AG08396 (cell line): ENCODE measurements at places on chromosomes 16 and 17.

- DNase-seq: no peak
Observed at GRCh38 chr16:82773018-82773417, 146.2 kb downstream of the CDH13 start.

GRCh38 chr17:34001246-34001645 is 253.8 kb upstream of the CCL2 start:
- DNase-seq: no peak

- no peak for DNase-seq
Observed at GRCh38 chr16:48575471-48576050, 34.4 kb downstream of the N4BP1 start.

DNA sequence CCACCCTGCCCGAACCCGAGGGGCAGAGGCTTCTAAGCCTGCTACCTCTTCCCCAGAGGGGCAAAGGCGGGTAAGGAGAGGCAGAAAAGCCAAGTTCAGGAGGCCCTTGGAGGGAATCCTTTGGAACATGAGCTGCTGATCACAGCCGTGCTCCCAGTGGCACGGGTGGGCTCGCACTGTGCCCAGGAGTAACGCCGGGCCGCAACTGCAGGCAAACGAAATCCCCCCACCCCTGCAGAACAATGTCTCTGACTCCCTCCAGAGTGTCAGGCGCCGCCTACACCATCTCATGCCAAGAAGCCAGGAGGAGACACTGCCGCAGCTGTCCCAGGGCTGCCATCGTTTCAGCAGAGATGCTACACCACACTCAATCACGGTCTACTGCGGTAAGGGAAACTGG is 8.9 kb downstream of the P4HB start:
- no peak for DNase-seq

DNA sequence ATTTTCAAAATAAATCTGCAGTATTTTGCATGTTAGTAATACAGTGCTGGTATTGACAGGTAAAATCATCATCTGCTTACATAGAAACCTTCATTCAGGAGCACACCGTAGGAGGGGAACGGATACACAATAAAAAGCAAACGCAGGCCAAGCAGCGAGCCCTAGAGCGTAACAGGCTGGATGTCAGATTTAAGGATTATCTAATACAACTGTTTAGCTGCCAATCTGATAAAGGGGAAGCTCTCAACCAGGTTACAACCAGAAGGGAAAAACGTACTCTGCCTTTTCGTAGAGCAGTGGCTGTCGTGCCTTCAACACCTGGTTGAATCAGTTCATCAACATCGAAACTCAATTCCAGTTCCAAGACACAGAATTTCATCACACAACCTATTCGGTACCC is 16.4 kb upstream of the CUEDC1 start:
- no peak for DNase-seq

GRCh38 chr17:83012868-83013778 is 66.3 kb upstream of the METRNL start:
- DNase-seq: peak; percentile 99

GRCh38 chr17:27620721-27621120 is 10.3 kb upstream of the LGALS9 start:
- DNase-seq: no peak

DNA sequence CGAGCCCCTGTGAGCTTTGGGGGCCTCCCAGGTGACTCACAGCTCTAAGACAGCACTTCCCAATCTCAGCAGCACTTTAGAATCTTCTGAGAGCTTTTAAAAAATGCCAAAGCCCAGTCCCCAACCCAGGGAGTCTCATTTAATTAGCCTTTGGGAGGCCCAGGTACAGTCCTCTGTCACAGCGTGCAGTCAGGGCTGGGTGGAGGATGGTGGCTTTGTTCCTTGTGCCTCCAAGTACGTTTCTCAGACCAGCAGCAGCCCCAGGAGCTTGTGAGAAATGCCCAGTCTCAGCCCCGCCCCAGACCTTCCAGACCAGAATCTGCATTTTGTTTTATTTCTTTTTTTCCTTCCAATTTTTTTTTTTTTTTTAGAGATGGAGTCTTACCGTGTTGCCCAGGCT is 27.4 kb upstream of the CMIP start:
- DNase-seq: no peak

DNA sequence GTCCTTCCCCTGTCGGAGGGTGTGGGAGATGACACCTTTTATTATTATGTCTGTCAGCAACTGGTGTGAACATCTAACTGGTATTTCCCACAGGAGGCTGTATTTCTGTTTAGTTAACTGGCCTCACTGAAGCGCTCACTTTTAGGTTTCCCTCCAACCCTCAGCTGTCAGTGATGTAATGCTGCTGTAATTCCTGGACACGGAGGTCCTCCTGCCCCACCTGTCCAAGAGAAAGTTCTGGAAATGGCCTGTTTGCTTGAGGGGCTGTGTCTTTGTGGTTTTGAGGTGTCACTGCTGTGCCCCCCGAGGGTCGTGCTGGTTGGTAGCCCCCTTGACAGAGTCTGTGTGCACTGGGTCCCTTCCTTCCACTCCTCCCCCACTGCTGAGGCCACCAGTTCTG is 11.5 kb downstream of the KCNJ12 start:
- no peak for DNase-seq

DNA sequence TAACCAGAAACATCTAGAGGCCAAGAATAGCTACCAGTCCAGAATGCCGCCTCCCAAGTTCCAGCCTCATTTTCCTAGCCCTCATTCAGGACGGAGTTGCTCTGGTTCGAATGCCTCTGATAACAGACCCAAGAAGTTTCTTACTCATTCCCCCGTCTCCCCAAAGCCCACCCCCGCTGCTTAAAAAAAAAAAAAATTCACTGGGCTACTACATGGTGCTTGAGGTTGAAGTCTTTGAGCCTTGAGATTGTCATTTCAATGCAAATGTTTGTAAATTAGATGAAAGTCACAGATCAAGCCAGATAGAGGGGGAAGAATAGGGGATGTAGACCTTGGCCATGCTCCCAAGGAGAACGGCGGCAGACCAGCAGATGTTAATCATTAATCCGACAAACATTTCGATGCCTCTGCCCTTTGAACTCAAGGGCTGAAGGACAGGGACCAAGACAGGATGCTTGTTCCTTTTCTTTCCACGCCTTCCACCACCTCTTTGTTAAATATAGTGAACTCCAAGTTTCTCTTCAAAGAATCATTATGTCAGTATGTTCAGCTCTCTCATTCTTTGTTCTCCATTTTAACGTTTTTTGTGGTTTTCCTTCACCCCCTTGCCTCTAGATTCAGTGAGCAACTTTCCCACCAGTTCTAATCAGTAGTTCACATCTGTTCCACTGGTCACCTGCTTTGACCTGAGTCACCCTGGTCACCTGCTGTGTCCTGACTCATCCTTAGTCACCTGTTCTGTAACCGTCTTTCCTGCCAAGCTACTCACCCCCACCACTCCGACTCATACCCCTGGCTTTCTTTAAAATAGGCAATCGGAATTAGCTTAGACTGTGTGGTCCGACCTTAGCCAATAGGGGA is 190.3 kb downstream of the CPPED1 start:
- DNase-seq: no peak

DNA sequence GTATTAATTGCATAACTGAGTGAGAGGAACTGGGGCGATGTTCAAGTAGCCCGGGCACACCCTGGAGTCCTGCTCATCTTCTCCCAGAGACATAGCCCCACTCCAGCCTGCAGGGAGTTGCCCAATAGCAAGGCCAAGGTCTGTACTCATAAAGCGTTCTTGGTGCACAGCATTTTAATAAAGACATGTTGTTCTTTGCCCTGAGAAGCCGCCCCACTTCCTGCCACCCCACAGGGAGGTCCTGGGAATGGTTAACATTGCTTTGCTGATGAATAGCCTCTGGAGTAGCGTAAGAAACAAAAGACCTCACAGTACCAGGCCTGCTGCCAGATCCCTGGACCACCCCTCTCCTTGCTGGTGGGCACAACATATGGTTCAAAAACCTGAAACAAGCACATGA is 21.6 kb upstream of the CDH1 start:
- no peak for DNase-seq

DNA sequence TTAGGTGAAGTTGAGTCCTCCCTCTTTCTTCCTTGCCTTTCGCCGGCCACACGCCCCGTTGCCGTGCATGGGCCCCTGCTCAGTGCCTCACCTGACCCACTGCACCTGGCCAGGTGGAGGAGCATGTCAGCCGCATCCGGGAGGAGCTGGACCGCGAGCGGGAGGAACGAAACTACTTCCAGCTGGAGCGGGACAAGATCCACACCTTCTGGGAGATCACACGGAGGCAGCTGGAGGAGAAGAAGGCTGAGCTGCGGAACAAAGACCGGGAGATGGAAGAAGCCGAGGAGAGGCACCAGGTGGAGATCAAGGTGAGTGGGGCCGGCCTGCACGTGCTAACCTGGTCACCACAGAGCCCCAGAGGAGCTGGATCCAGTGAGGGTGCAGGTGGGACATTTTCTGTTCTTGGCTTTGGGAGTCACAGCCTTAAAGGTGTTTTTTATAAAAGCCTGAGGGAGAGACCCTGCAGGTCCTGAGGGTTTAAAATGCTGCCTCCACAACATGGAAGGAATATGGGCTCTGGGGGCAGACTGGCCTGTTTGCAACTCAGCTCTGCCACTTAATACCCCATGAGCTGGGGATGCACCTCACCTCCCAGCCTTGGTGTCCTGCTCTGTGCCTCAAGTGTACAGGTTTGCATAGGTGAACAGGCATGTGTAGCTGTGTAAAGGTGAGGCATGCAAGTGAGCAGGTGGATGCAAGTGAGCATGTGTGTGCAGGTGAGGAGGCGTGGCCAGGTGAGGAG is 12.1 kb upstream of the DBNDD1 start:
- no peak for DNase-seq

DNA sequence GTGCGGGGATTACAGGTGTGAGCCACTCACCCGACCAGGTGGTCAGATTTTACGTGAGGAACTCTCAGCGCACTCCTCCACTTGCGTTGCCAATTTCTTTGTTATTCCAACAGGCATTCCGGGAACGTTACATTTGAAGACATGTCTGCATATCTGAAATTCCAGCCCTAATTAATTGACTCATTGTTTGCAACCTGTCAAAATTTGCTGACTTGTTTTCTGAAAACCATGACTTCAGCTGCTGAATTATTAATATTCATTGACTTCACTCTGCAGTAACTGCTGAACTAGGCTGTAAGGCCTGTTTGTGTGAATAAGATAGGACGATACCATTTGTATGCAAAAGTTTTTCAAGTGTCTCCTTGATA is 16.6 kb downstream of the G6PC1 start:
- no peak for DNase-seq

- DNase-seq: no peak
Observed at GRCh38 chr17:38920374-38921291, 4.8 kb upstream of the LASP1NB start.

GRCh38 chr17:4971826-4972225 is 4.2 kb upstream of the SPAG7 start:
- DNase-seq: no peak

DNA sequence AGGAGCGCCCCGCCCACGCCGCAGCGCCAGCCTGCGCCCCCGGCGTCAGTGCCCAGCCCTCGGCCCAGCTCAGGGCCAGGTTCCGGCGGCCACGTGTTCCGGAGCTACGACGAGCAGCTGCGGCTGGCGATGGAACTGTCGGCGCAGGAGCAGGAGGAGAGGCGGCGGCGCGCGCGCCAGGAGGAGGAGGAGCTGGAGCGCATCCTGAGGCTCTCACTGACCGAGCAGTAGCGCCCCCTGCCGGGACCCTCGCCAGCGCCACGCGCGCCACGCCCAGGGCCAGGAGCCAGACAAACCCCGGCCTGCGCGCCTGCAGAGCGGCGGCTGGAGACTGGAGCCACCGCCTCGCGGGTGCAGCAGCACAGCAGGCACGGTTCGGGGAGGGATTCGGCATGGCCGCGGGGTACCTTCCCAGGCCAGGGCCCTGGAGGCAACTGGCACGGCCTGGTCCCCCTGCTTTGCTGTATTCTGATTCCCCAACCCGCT is 9.3 kb downstream of the CORO6 start:
- peak; percentile 81 for DNase-seq

GRCh38 chr17:10290041-10290440 is 82.8 kb downstream of the MYH13 start:
- no peak for DNase-seq

GRCh38 chr17:69402052-69402451 is 12.4 kb upstream of the MAP2K6 start:
- no peak for DNase-seq

GRCh38 chr16:56600398-56600999 is 7.9 kb upstream of the MT2A start:
- peak; percentile 70 for DNase-seq

GRCh38 chr16:55832773-55833691 is at the start of gene CES1:
Gene CES1 (minus strand): TSS chr16:55833096. CDS start chr16:55833055, 41 bp downstream.
- DNase-seq: no peak

- no peak for DNase-seq
Observed at GRCh38 chr17:68182940-68183551, 64.8 kb upstream of the AMZ2 start.

DNA sequence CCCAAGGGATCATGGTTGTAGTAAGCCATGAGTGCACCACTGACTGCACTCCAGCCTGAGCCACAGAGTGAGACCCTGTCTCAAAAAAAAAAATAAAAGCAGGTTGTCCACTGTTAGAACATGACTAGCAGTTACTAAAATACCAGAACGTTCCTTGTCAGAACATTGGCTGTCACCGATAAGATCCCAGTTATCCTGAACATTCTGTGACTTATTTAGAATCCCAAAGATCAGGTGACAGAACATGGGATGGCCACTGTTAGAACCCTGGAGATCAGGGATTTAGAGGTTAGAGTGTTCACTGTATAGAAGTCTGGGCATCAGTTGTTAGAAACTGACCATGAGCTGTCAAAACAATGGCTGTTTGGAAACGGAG is 8.6 kb downstream of the CES4A start:
- no peak for DNase-seq

DNA sequence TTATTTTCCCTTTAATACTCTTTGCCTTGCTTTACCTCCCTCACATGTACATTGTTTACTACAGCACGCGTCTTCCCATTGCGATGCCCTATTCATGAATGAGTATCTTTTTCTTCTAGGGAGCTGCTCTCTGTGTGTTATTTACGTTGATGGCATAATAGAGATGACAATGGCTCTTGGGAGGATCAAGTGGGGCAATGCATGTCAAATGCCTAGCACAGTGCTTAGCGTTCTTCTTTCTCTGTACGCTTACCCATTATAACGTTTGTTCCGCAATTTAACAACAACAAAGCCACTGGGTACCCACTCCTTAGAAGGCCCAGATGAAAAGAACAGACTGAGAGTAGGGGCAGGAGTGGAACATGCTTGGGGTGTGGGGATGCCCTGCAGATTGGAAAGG is 271.6 kb upstream of the TNRC6C start:
- DNase-seq: no peak

GRCh38 chr17:68197091-68197996 is 50.5 kb upstream of the AMZ2 start:
- DNase-seq: no peak

- no peak for DNase-seq
Observed at GRCh38 chr16:76724181-76724580, 447.0 kb downstream of the CNTNAP4 start.

- no peak for DNase-seq
Observed at GRCh38 chr16:58417600-58417999, 25.3 kb downstream of the GINS3 start.

GRCh38 chr17:66397486-66397885 is 95.1 kb downstream of the PRKCA start:
- no peak for DNase-seq
